ENCODE measurements at places on chromosomes 16 and 17.

DNA sequence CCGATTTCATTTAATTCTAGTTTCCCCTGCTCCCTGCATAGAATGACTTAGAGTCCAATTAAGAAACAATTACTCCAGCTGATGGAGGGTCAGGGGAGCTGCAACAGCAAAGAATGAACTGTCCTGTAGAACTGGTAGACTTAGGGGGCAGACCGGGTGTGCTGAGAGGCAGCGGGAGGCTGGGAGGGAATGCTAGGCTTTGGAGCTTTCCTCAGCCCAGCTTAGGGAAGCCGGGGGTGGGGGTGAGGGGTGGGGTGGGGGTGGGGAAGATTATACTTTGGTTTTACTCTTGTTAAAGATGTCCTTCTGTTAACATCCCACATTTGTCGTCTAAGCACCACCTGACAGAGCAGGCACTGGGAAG lies 458.6 kb upstream of the ASIC2 start:
- DNase-seq, result no peak

- peak; percentile 66 for DNase-seq
Measured at GRCh38 chr16:4306470-4307214, 9.2 kb upstream of the GLIS2 start.

DNA sequence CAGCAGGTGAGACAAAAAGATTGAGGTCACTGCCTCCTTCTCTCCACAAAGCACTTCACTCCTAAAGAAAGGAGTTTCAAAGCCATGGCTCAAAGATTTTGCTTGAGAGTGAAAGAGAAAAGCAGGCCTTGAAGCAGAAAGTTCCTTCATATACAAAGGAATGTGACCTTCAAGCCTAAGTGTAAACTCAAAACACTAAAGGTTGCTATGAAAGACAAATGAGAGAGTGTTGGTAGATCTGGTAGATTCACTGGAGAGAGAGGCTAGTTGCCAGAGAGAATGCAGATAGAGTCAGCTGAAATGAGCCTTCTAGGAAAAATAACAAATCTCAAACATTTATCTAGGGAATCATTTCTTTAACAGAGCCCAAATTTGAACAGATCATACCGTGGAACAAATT lies 305.2 kb downstream of the CDH8 start:
- DNase-seq, result no peak

DNA sequence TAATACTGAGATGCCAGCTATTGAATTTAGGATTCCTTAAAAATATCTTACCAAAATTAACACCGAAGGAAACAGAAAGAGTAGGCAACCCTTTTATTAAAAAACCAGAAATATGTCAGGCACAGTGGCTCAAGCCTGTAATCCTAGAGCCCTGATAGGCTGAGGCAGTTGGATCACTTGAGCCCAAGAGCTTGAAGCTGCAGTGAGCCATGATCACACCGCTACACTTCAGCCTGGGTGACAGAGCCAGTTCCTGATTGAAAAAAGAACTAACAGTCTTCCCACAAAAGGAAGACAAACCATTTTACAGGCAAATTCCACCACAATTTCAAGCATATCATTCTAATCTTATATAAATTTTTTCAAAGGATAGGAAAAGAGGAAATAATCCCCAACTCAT lies 15.6 kb downstream of the SLFN12 start:
- DNase-seq, result no peak

- DNase-seq, result no peak
Measured at GRCh38 chr16:75789237-75789636, 62.9 kb upstream of the CPHXL start.

GRCh38 chr16:77896415-77897128 lies 108.2 kb downstream of the VAT1L start:
- DNase-seq, result peak; percentile 63

DNA sequence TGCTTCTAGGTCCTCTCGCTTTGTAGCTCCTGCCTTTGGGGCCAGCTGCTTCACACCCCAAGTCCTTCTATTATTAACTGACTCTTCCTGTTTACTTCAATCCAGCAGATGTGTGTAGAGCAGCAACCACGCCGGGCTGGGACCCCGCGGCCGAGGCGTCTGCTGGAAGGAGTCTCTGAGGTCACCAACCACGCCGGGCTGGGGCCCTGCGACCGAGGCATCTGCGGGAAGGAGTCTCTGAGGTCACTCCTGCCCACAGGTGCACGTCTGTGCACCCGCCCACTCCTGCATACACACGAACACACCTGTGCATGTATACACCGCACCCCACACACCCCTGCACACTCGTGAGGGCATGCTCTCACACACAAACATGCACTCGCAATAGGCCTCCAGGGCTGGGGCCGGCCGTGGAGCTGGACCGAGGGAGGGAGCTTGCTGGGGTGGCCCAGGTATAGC lies 7.8 kb upstream of the TEX19 start:
- no peak for DNase-seq

DNA sequence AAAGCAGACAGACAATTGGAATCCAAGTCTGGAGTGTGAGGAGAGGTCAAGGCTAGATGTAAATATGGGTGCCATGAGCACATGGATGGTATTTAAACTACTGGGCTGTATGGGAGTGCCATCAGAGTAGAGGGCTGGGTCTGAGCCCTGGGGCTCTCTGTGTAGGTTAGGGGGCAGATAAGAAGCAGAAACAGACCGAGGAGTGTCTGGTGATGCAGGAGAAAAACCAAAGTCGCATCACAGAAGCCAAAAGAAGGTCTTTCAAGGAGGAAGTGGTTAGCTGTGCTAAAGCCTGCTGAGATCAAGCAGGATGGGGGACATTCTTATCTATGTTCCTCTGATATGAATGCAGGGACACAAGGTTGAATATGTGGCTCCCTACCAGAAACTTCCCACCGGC lies 1.9 kb downstream of the TSEN54 start:
- DNase-seq, result no peak

DNA sequence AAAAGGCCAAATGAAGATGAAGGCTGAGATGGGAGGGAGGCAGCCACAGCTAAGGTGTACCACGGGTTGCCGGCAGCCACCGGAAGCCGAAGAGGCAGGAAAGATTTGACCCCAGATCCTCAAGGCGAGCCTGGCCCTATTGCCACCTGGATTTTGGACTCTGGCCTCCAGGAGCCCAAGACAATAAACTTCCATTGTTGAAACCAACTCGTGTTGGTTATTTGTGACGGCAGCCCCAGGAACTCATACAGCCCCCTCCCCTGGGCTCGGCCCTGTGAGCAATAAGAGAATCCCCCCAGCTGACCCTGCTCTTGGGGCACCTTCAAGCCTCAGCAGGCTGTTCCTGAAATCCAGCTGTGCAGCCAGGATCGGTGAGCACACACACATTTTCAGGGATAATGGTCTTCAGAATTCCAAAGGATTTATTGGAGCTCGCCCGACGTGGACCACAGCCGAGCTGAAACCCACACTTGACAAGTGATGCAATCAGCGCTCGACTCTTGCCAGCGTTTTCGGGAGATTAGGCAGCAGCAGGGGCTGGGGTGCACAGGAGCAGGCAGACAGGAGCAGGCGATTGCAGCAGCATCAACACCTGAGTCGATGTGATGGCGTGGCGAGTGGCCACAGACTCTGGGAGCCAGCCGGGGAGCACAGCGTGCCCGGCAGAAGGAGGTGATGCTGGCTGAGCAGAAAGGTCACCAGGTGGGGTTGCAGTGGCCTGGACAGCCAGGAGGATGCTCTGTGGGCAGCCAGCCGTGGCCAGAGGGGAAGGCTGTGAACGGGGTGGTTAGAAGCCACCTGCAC lies 22.4 kb upstream of the CBX4 start:
- peak; percentile 6 for DNase-seq

GRCh38 chr16:73172241-73172972 lies 124.5 kb upstream of the ZFHX3 start:
- DNase-seq, result peak; percentile 63

DNA sequence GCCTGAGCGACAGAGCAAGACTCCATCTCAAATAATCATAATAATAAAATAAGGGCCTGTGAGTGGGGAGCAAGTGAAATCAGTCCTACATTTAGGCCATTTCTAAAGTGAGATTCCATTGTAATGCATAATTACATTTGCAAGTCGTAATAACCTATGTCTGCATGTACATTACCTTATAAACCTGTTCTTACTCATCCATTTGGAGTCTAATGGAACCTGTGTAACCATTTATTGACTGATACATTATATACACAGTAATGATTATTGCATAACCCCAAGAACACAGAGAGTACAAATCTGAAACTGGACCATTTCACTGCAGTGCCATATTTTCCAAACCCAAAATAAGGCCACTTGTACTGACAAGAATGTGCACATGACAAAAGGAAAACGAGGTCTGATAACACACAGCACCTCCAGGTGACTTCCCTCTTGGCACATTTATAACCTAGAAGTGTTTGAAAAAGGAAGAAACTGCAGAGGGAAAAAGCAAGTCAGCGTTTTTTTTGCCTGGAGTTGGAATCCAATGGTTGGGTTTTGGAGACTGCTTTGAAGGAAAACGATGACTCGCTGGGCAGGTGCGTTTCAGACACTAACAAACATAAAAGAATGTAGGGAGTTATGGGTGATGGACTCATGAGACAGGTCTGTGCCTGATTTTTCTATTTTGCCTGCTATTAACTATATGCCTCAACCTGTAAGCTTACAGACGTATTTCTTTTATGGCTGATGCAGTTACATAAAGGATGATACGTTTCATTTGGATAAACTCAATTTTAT lies 63.6 kb upstream of the KIFC3 start:
- no peak for DNase-seq

GRCh38 chr17:81712468-81713003 lies 452 bp downstream of the SLC25A10 start:
- no peak for DNase-seq

DNA sequence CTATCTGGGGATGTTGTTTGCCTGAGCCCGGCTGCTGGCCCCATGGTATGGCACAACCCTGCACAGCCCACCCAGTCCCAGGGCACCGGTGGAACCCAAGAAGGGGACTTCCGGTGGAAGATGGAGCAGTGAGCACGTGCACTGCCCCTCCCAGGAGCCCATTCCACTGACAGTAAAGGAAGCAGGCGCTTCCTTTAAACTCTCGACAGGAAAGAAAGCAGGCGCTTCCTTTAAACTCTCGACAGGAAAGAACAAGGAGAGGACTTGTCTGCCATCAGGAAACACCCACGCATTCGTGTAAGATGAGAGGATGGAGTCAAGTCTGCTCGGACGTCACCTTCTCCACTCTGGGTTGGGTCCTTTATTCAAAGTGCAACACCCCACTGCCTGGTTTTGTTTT lies 53.7 kb downstream of the IL21R start:
- no peak for DNase-seq

- DNase-seq, result no peak
Measured at GRCh38 chr17:79952265-79952877, 83.3 kb downstream of the TBC1D16 start.

GRCh38 chr16:71428883-71429282 lies 13.0 kb downstream of the TLE7 start:
- no peak for DNase-seq

DNA sequence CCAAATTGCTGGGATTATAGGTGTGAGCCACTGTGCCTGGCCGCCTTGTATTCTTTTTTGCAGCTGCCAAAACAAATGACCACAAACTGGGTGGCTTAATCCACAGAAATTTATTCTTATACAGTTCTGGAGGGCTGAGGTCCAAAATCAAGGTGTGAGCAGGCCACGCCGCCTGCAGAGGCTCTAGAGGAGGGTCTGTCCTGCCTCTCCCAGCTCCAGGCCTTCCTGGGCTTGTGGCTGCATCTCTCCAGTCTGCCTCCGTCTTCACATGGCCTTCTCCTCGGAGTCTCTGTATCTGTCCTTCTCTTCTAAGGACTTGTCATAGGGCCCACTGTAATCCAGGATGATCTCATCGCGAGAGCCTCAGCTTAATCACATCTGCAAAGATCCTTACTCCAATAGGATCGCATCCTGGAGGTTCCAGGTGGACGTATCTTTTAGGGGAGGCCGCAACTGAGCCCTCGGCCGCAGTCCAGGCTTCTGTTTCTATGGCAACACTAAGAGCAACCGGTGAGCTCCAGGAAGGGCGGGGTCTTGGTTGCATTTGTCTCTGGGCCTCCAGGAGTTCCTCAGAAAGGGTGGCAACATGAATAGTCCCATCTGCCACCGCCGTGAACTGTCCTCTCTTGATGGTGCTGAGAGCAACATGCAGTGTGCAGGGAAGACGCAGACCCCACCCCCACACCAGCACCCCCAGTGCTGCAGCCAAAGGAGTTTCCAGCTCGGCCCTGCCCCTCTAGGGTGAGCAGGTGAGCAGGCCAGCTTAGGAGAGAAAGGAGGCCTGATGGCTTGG lies 29.5 kb upstream of the CREBBP start:
- no peak for DNase-seq

DNA sequence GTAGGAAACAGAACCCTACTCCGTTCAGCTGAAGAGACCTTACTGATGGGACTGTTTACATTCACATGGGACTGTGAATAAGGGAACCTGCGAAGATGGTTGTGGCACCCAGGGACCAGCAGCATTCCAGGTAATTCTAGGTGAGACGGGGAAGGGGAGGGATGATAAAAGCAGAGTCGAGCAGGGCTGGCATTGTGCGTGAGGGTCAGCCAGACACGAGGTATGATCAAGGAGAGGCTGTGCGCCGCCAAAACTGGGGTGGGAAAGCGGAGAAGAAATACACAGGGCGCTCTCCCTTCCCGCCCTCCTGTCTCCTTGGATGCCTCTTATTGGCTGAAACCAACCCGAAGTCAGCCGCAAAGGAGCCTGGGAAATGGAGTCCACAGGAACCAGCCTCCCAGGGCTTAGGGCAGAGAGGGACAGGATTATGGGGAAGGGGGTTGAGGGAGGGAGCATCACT lies 38.4 kb upstream of the CSNK2A2 start:
- DNase-seq, result peak; percentile 33

GRCh38 chr17:28346199-28346580 lies 10.6 kb downstream of the TNFAIP1 start:
- DNase-seq, result no peak

GRCh38 chr17:15048381-15048780 lies 216.7 kb downstream of the PMP22 start:
- DNase-seq, result no peak

- no peak for DNase-seq
Measured at GRCh38 chr17:60393840-60394723, 2.1 kb upstream of the USP32 start.

- no peak for DNase-seq
Measured at GRCh38 chr16:57945740-57946138, 25.2 kb downstream of the CNGB1 start.

DNA sequence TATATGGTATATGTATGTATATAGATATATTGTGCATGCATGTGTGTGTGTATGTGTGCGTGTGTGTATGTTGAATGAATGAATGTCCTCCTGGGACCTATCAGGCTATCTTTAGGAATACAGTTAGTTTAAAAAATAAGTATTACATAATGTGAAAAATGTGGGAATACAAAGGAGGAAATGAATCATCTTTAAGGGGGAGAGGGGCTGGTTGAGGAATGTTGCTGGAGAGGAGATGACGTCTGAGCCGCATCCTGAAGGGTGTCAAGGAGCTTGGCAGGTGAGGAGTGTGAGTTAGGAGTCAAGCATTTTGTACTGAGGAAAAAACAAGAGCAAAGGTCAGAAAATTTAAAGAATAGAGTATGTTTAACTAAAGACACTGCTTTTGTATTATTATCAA lies 62.4 kb upstream of the NLK start:
- no peak for DNase-seq

DNA sequence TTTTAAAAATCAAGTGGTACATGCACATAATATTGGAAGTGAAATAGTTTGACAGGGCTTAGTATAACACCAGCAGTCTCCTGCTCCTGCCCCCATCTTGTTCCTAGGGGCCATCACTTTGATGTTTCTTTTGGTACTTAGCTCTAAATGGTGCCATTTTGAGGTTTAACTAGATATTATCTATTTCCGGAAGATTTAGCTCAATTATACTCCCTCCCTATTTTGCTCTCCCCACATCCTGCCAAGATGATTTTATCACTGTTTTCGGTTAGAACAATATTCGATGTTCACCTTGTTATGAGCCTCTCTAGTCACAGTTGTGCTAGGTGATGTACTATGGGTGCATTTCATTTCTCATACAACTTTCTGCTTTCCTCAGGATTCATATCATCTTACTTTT lies 20.0 kb upstream of the SLC35G3 start:
- DNase-seq, result no peak
